ENCODE measurements at places on chromosomes 1 and 21. TPM values are rescaled to one million over a fixed set of nuclear protein-coding genes. Genes with fewer than 3 reads are reported as not detected.

The ANKRD65 gene
- not detected for total RNA-seq

The GBP4 gene
- total RNA-seq = 22.9 TPM

GRCh38 chr1:6271554-6271953, 10.7 kb upstream of the GPR153 start:
- no peak for DNase-seq

GRCh38 chr1:93840956-93841482, 38.0 kb downstream of the DNTTIP2 start:
- no peak for DNase-seq

GRCh38 chr1:174157157-174157806, 2.0 kb upstream of the RABGAP1L start:
- peak; percentile 81 for DNase-seq

GRCh38 chr1:6352138-6352563, 41.4 kb downstream of the ACOT7 start:
- no peak for DNase-seq

DNA sequence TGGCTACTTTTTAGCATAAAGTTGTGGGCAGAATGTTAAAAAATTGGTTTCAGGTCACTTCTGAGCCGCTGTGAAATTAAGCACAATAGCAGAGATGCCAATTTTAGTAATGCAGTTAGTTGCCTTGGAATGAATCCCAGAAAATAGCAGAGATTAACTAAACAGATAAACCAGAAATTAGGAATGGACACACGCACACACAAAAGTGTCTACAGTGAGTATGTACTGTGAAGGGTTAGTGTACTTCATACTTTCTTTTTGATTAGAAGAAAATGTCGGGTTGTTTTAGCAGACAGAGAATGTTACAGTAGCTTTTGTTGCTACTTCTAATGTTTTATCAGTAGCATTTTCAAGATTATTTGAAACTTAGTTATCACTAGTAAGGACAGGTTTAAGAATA, 106.7 kb downstream of the LEPR start:
- DNase-seq = no peak

DNA sequence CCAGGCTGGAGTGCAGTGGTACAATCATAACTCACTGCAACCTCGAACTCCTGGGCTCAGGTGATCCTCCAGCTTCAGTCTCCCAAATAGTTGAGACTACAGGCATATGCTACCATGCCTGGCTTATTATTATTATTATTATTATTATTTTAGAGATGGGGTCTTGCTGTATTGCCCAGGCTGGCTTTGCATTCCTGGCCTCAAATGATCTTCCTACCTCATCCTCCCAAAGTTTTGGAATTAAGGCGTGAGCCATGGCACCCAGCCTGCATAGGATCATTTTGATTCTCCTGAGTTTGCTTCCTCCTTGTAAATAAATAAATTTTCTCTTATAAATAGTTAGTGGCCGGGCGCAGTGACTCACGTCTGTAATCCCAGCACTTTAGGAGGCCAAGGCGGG, 6.2 kb downstream of the DDI2 start:
- no peak for DNase-seq

DNA sequence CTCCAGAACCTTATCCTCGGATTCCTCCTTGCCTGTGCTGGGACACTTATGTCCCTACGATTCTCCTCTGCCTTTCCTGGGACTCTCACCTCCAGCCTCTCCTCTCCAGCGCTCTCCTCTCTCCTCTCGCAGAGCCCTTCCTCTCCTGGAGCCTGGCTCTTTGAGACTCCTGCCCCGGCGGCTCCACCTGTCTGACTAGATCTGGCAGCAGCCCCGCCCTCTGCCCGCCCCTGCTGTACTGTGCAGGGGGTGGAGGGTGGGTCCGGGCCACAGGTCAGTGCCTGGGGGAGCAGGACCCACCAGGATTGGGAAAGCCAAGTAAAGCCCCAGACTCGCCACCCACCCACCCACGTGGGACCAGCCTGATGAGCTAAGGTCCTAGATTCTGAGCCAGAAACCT, 1.6 kb downstream of the ELOVL1 start:
- no peak for DNase-seq

- DNase-seq = no peak
Measured at GRCh38 chr1:3662080-3662671, 9.9 kb downstream of the TP73 start.
